ENCODE measurements at places on chromosomes 7 and 10.

DNA sequence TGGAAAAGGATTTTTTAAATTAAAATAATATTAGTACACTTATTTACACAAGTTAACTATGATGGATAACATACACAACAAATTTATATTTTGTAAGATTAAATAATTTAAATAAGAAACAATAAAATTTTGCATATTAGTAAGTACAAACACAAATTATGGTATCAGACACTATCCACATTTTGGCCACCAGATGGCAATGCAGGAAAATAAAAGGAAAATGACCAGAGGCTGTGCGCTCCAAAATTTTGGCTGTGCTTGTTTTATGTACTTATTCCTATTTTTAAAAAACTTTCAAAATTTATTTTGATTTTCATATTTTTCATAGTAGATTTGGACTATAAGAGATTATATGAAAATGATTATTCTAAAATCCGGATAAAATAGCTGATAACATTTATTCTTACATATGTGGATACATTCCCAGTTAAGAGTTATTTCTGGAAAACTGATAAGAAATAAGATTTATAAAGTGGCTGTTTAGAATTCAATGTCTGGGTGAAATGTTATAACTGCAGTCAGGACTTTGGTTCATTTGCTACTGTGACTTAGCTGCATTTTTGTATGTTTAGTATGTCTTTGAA is 274.7 kb upstream of the HGF start:
- no peak for DNase-seq

DNA sequence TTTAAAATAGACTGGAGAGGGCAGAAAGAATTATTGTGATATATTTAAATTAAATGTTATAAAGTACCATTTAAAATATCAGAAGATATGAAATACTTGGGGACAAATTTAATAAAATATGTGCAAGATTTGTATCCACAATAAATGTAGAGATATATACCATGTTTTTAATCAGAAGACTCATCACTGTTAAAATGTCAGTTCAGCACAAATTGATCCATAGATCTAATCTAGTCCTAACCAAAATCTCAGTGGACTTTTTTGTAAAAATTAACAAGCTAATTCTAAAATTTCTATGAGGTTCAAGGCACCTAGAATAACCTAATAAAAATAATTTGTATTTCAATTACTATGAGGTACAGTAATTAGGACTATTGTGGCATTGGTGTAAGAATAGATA is 96.4 kb downstream of the CTNNA3 start:
- no peak for DNase-seq

DNA sequence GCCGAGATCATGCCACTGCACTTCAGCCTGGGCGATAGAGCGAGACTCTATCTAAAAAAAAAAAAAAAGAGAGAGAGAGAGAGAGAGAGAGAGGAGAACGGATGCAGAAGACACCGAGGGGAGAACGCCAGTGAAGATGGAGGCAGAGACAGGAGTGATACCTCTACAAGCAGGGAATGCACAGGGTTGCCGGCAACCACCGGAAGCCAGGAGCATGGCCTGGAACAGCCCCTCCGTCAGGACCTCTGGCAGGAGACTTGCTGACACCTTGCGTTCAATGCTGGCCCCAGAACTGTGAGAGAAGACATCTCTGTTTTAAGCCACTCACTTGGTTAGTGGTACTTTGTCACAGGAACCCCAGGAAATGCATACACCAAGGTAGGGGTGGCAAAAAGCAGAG is 38.1 kb upstream of the DUSP5 start:
- DNase-seq = no peak

DNA sequence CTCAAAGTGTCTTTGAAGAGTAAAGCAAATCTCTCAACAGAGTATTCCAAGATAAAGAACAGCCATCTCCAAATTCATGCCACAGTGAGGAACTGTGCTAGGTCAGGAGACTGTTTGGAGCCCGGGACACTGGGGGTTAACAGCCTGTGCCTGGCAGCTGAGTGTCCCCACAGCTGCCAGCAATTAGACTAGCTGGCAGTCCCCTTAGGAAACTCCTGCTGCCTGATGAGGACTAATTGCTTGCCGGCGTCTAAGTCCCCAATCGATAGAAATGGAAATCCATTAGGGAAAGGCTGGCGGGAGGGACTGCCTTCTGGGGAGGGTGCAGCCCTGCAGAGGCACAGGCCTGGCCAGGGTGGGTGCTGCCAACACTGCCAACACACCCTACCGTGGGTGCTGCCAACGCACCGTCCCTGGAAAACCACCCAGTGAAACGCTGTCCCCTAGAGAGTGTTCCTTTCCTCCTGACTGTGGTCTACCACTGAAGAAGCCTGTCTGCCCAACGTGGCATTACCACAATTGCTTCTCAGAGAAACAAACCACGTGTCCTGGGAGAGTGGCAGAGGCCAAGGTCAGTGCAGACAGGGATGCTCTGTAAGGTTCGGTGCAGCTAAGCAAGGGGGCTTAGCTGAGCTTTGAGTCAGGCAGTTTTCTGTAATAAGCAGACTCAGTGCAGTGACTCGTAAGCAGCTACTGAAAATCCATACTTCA is 60.8 kb downstream of the XRCC2 start:
- peak; percentile 37 for DNase-seq

GRCh38 chr10:75098902-75099673 is 12.4 kb upstream of the SAMD8 start:
- DNase-seq = peak; percentile 53

- DNase-seq = peak; percentile 46
Measured at GRCh38 chr10:11387044-11387443, 224.4 kb downstream of the USP6NL start.

DNA sequence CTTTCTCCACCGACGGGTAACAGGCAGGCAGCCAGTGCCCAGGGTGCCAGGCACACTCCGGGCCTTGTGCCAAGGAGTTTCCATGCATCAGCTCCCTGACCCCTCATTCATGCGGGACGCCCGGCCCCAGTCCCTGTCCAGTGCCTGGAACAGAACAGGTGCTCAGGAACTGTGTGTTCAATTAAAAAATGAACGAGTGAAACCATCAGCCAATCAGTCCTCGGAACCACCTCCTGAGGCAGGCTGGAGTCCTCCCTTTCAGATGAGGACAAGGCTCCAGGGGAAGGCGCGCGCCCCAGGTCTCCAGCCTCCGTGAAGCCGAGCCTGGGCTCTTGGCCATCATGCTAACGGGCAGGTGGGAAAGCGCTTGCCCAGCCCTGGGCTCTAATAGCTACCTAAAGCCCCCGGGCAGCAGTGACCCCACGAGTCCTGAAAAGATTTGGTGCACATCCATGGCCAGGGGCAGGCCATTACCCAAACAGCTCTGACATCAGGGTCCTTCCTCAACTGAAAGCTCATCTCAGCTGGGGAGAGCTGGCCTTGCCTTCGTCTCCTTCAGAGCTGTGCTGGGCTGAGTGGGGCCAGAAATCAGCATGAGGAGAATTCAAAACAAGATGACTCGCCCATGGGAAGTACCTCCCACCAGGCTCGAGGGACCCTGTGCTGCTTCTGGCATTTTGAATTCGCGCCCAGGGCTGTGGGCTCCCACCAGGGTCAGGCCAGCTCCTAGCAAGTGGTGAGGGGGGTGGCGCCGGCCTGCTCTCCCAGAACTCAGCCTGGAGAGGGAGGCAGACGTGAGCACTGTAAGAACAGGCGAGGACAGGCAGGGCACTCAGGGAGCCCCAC is 200.5 kb downstream of the MAD1L1 start:
- DNase-seq = no peak

DNA sequence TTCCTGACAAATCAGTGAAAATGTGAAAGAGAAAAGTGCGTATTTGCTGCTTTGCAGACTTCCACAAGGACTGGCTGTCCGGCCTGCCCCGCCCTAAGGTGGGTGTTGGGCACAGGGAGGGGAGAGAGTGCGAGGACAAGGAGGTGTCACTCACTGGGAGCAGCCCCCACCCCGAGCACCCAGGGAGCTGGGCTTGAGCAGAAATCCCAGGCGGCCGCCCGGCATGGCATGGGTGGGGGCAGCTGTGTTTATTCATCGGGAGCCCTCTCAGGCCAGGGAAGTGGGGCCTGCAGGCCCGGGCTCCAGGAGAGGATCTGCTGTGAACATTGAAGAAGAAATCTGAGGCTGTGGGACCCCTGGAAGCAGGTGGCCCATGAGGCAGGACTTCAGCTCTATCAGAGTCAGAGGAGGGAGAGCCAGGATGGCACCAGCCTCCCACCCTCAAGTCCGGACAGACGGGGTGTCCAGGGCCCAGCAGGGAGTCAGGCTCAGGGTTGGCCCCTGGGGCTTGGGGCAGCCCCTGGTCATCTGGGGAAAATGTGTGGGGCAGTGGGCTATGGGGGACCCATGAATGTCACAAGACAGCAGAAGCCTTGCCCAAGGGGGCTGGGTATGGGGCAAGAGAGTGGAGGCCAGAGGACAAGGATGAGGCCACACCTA is 164.4 kb upstream of the PPP2R2D start:
- peak; percentile 36 for DNase-seq

DNA sequence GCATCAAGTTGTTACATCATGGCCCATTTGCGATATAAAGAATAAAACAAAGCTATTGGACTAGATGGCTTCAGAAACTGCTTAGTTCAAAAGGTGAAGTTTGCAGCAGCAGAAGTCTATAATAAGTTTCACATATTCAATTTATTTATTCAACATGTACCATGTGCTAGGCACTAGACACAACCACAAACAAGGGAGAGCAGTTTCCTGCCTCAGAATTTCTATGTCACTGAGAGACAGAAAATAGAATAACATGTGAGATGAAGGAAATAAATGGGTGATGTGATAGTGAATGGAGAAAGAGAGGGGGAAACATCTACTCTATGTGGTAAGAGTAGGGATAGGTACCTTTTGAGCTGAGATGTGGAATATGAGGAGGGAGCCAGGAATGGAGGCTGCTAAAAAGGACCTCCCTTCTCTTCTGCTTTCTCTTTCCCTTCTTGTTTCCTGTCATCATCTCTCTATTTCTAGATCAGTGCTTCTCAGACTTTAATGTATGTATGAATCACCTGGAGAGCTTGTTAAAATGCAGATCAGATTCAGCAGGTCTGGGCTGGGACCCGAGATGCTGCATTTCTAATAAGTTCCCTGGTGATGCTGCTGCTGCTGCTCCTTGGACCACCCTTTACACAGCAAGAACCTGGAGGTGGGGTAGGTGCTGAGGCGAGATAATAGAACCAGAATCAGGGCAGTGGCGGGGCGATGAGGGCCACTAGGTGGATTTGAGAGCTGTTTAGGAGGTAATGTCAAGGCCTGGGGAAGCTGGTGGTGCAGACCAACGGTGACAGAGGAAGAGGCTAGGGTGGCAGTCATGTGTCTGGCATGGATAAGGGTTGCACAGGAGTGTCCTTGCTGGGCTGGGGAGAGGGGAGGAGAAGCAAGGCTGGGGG is 13.7 kb upstream of the INMT start:
- no peak for DNase-seq

GRCh38 chr7:7122033-7122478 is 60.3 kb upstream of the C1GALT1 start:
- DNase-seq = no peak

DNA sequence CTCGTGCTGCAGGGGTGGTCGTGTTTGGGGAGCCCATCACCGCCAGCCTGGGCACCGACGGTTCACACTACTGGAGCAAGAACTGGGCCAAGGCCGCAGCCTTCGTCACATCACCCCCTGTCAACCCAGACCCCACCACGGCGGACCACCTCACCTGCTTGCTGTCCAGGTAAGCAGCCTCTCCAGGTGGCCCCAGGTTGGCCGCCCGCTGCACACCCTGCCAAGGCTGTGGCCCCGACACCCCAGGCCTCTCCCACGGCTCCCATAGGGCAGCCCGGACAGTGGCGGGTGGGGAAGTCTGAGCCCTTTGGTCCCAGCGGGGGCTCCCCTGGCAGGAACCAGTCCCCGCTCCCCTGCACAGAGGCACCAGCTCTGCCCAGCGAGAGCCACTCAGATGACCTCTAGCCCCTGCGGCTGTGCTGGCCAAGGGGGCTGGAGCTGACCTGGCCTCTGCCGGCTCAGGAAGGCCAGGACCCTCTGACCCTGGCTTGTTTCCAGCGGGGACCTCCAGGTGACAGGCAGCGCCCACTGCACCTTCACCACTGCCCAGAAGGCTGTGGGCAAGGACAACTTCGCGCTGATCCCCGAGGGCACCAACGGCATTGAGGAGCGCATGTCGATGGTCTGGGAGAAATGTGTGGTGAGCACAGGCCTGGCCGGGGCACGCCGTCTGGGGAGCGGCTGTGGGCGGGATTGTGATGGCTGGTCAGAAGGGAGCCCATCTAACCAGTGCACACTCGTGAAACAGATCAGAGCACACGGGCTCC is 13.8 kb downstream of the DPYSL4 start:
- peak; percentile 71 for DNase-seq

DNA sequence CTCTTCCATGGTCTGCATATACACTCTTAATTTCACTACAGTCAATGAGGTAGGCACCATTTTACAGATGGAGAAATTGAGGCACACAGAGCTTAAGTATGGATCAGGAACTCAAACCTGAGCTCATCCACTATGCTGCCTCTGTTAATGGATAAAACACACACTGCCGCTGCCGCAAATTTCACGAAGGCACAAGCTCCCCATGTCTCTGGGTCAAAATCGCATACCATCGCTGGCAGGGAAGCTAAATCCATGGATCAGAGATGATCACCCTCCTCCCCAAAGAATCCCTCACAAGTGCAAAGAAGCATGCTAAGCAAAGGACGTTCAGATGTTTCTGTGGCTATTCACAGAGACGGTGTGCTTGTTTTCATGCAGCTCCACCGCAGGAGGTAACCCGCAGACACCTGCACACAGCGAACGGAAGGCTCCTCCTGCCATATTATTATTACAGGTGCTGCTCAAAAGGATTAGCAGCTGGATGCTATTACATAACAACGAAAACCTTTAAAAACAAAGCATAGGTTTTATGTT is 109.3 kb downstream of the UBE2H start:
- DNase-seq = peak; percentile 40

DNA sequence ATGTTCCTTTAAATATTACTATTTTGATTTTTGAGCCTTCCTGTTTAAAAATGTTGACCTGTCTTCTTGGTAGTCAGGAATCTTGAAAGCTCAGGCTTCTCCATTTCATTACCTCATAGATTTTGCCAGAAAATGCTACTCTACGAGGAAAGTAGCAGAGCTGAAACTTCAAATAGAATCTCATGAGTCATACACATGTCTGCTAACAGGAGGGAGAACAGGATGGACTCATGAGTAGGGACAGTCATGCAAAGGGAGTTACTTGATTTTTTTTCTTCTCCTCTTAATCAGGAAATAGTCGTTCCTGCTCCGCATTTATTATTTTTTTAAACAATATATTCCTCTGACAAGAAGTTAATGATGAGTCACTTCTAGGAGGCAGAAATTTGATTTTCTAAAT is 37.0 kb upstream of the MINDY3 start:
- DNase-seq = no peak

- DNase-seq = no peak
Measured at GRCh38 chr10:100985336-100985735, 2.0 kb downstream of the MRPL43 start.

DNA sequence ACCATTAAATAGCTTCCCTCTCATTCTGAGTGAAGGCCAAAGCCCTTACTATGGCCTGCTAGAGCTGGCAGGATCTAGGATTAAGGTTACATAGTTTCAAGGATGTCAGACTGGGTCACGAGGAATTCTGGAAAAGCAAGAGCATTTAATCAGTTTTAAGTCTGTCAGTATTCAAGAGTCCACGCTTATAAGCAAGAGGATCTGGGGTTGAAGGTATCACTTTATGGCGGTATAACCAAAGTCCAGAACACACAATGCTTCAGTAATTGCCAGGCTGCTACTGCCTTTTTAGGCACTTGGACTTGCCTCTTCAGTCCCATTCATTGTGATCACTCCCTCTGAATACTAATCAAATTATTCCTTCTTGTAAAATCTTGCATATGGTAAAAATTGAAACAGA is 101.0 kb downstream of the HBP1 start:
- no peak for DNase-seq

All from H7 (cell line).